ENCODE measurements at places on chromosomes 11 and 22.

DNA sequence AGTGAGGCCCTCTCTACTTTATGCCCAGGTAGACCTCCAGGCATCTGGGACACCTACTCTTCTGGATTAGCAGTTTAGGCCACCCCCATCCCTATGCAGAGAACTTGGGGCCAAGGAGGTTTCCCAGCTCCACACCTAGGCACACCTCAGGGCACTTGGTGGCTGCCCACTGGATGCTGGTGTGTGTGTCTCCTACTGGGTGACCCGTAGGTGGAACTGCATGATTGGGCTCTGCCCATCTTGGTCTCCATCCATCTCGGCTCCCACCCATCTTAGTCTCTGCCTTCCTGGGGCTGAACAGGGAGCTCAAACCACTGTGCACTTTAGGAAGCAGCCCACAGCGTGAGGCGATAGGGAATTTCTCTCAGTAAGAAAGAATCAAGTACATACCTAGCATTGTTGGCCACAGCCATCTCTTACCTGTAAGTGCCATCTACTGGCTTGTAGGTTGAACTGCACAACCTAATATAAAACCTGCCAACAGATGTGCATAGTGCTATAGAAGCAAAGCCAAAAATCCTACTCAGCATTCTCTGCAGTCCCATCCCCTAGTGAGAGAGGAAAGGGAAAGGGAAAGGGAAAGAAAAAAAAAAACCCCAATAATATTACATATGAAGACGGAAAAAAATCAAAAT is 61.6 kb upstream of the PTPN5 start:
- no peak for DNase-seq

GRCh38 chr11:46001448-46001914 is 79.0 kb downstream of the LARGE2 start:
- DNase-seq = no peak

GRCh38 chr11:61315260-61315659 is 17.6 kb downstream of the DDB1 start:
- DNase-seq = no peak

GRCh38 chr22:32557925-32558324 is 83.3 kb downstream of the FBXO7 start:
- no peak for DNase-seq

GRCh38 chr11:72354356-72355115 is 79.8 kb downstream of the CLPB start:
- no peak for DNase-seq

DNA sequence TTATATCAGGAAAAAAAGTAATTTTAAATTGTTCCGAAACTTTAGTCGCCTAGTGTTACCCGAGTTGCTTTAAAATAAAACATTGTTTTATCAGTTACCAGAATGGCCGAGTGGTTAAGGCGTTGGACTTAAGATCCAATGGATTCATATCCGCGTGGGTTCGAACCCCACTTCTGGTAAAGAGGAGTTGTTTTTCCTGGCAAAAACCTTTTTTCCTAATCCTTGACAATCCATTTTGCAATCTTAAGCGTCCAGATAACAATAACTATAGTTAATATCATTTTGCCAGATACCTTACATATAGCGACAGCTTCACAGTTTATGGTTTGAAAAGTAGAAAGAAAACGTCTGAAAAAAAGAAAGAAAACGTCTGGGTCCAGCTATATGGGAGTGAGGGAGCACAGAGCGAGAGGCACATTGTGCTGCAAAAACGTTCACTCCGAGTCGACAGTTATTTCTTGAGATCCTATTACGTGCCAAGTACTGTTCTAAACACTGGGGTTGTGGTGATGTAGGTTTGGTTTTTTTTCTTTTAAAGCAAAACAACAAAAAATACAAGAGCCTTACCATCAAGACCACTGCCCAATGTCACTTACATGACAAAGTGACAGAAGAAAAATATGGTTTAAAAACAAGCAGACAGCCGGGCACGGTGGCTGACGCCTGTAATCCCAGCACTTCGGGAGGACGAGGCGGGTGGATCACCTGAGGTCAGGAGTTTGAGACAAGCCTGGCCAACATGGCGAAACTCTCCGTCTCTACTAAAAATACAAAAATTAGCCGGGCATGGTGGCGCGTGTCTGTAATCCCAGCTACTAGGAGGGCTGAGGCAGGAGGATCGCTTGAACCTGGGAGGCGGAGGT is 40.6 kb downstream of the OR4D9 start:
- DNase-seq = no peak

DNA sequence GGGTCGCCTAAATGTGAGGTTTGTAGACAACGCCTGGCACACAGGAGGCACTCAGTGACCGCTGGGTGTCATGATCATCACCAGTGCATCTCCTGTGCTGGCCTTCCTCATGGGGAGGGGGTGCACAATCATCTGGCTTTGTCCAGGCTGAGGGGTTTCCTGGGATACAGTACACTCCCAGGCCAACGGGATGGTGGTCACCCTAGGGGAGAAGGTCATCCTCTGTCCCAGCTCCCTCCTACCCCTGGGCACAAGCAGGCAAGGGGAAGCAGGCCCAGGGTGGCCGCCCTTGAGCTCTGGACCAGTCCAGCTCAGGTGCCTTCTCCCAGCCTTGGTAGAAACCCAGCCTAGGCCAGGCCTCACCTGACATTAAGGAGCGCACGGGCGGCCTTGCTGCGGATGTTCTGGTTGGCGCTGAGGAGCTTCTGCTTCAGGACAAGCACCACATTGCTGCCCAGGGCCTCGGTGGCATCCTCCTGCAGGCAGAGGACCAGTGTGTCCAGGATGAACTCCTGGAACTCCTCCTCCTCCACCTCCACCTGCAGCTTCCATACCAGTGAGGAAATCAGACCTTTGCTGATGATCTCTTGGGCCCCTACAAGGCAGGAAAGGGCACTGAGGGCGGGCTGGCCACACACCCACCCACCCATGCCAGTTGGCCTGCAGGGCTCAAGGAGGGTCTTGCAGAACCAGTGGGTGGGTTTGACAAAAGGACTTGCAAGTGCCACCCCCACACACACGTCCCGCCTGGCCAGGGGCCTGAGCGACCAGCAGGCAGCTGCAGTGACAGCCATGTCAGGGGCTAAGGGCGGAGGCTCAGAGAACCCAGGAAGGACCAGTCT is 6.6 kb upstream of the GNAZ start:
- no peak for DNase-seq

- DNase-seq = no peak
These were observed at the start of gene FOLR2 for GRCh38 chr11:72216638-72217037. FOLR2 (plus strand) TSS chr11:72216794; CDS start chr11:72218585, 1,791 bp downstream.

GRCh38 chr11:95698676-95699557 is 90.7 kb downstream of the FAM76B start:
- no peak for DNase-seq

DNA sequence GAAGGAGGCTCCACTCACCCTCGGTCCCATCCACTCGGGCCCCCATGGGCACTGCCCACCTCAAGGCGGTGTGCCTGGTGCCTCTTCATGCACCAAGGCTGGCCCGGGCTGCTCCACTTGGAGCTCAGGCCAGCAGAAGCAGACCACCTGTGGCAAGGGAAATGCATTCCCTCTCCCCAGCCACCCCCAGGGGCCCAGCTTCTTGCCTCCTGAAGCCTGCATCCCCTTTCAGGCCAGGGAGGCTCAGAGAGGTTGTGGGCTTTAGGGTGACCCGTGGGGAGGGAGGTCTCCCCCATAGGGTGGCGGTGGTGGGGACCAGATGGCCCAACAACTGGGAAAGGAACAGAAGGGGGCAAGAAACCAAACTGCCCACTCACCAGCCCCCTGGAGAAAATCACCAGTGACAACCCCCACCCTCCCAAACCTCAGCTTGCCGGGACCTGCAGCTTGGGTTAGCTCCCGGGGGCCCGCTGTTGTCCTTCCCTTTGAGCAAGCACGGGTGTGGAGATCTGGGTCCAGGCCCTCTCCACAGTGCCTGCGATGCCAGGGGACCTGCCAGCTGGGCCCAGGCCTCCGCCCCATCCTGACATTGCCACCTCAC is 8.4 kb downstream of the CBX6 start:
- DNase-seq = no peak

DNA sequence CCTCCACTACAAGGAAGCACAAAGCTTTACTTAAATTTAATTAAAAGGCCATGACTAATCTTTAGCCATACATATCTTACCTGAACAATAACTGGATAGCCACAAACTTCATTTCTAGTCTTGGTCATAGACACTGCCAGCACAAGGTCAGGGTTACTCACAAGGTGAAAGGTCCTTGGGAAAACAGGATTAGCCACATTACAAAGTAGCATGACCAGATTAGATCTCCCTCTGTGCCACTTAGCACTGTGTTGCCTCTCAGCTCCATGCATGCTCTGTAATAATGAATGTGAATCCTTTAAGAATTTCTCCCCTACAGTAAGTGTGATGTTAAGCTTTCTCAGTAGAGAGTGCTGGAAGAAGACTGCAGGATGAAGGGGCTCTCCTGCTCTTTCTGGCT is 325.1 kb upstream of the MPPED2 start:
- no peak for DNase-seq

DNA sequence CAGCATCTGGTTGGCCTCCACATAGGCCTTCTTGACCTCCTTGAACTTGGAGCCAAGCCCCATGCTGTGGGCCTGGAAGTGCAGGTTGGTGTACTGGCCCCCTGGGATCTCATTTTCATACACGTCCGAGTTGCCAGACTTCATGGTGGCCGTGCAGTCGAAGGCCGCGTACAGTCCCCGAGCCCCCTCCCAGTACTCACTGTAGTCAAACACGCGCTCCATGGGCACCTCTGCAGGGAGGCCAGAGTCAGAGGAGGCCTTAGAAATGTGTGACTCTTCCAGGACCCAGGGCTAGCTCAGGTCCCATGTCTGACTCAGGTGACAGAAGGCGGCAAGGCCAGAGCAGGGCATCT is 6.7 kb upstream of the LRFN4 start:
- no peak for DNase-seq

DNA sequence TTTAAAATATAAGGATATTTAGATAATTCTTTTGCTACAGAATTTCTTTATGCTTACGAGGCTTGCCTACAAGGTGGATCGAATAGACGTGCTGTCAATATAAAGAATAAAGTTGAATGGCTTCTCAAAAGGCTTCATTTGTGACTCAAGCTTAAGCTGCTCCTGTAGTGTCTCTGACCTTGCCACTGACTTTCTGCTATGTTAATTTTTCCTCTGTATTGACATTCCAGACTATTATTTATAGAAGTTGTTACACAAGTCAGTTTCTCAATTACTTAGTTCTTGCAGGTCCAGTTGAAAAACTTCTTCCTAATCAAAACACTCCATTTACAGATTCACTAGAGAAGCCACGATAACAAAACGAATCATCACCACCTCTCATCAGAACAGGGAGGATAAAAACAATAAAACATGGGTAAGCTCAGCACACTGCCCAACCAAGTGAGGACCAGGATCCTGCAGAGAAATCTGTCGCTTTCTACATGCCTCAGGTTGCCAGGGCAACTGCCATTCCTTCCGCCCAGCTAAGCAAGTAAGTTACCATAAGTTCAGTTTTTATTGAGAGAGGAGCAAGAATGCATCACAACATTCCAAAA is 39.0 kb upstream of the CHKA start:
- DNase-seq = no peak
